ENCODE measurements at places on chromosomes 11 and 22.

DNA sequence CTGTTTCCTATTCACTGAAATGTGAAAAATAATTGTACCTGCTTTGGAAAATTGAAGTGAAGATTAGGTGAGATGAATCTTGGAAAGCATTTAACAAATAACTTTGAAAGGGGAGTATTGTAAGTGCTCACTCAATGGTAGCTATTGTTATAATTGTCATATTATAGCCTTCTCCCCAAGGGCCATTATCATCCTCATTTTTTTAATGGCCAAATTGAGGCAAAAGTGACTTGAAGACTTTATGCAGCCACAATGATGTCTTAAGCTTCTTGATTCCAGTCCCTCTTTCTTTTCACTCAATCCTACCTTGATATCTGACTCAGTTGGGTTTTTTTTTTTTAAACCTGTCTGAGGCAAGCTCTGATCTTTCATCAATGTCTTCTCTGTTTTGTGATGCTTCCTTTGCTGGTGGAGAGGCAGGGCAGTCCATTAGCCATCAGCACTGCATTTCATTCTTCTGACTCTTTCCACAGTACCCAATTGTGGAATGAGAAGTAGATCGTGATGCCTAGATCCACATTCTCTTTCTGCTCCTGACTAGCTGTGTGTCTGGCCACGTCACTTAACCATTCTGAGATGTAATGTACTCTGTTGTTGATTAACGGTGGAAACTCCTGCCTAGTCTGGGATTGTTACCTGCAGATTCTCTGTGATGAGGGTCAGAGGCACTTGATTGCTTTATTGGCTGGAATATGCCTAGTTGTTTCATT lies 101.4 kb downstream of the DBX1 start:
- no peak for DNase-seq

DNA sequence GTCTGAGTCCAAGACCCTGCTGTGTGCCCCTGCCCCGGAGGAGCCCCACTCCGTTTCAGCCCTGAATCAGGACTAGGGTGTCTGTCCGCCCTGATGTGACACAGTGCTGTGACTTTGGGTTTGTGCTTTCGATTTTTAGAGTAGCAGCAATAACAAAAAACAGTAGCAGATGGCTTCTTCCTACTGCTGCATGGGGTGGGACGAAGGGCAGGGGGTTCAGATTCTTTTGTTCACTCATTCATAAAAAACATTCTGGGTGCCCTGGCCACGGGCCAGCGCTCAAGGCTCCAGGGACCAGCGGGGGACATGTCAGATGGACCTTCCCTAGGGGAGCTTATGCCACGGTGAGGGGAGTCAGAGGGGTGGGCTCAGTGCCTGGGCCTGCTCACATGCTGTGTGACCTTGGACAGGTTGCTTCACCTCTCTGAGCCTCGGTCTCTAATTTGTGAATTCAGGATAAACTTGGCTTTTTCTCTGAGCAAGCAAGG lies 24.6 kb upstream of the PRR5 start:
- no peak for DNase-seq

DNA sequence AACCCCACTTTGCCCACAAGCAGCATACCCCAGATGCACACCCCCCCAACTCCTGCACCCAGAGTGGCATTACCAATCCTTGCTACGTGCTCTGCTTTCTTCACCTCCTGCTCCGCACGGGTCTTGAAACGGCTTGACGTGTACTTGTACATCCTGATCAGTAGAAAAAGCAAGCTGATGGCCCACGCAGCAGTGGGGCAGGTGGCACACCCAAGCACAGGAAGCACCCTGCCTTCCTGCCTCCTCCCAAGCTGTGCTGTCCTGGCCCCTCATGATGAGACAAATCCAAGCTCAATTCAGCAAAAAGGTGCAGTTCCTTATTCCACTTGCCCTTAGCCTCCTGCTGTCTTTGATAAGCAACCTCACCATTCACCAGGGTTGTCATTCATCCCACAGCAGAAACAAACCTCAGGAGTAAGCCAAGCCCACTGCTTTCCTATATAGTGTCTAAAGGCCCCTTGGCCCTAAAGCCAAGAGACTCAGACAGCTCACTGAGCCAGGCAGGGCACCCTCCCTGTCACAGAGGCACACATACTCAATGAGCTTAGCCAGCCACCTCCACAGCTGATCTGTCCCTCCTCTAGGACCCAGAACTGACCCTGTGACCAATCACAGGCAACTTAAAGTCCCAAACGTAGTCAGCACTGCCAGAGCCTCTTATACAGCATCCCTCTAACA lies 27.8 kb downstream of the MORC2 start:
- DNase-seq, result no peak

GRCh38 chr22:30541961-30542810 lies 4.4 kb downstream of the SEC14L6 start:
- no peak for DNase-seq

DNA sequence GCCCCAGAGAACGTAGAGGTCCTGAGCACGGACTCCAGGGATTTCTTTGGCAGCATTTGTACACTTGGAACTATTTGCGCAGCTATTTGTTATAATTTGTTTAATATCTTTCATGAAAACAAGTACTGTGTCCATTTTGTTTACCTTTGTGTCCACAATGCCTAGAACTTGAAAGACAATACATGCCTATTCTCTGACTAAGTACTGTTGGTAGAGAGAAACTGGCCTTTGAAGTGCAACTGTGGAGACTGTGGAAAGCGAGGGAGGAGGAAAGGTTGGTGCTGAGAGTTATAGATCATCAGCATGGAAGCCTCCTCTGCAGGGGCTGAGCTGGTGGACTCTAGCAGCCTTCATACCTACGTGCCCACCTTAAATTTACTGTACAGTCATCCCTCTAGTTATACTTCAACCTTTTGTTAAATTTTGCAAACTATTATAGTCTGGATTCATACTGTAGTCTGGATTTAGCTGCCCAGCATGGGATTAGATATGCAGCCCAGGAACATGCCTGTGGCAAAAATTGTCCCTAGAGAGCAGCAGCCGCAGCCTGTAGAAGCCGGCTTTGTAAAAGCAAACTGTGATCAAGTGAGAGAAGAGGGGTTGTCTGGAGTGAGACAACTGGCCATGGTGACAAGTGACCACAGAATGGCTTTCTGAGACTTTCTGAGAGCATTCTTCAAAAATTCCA lies 24.2 kb upstream of the YAP1 start:
- no peak for DNase-seq
